Stimulated activated CD4-positive, alpha-beta T cell treated with anti-CD3 and anti-CD28 coated beads, Interleukin-15, amount 100 ng/mL, for 24 hours (primary cell): ENCODE measurements at places on chromosomes 6 and 20.

DNA sequence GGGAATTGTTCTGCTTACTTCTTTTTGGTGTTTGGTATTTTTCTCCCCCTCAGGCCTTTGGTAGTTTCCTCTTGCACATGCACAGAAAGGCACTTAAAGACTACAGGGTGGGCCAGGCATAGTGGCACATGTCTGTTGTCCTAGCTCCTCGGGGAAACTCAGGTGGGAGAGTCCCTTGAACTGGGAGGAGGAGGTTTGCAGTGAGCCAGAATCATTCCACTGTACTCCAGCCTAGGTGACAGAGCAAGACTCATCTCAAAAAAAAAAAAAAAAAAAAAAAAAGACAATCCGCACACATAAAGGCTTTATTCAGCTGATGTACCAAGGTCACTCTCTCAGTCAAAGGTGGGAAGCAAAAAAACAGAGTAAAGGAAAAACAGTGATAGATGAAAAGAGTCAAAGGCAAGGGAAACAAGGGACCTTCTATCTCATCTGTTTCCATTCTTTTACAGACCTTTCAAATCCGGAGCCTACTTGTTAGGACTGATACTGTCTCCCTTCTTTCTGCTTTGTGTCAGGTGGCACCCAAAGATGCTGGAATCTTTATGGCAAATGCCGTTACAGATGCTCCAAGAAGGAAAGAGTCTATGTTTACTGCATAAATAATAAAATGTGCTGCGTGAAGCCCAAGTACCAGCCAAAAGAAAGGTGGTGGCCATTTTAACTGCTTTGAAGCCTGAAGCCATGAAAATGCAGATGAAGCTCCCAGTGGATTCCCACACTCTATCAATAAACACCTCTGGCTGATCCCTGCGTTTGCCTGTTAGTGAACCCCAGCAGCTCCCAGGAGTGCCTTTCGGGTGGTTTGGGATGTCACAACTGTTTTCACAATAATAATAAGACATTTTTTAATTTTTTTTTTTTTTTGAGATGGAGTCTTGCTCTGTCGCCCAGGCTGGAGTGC, 9.3 kb downstream of the DEFB123 start:
- DNase-seq: no peak

DNA sequence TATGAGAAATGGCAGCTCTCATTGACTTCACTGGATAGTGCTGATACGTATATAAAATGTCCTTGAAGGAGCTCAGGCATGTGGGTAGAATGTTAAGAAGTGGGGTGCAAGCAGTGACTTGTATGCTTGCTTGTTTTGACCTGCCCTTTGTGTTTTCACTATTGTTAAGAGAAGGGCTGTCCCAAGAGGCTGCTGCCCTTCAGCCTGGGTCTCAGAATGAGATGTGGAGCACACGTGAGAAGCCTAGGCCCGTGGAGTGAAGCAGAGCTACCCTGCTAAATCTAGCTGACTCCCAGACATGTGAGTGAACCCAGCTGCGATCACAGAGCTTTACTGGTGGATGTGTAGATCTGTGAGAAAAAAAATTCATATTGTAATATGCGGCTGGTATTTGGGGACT, 305.3 kb upstream of the RGS17 start:
- DNase-seq: no peak

DNA sequence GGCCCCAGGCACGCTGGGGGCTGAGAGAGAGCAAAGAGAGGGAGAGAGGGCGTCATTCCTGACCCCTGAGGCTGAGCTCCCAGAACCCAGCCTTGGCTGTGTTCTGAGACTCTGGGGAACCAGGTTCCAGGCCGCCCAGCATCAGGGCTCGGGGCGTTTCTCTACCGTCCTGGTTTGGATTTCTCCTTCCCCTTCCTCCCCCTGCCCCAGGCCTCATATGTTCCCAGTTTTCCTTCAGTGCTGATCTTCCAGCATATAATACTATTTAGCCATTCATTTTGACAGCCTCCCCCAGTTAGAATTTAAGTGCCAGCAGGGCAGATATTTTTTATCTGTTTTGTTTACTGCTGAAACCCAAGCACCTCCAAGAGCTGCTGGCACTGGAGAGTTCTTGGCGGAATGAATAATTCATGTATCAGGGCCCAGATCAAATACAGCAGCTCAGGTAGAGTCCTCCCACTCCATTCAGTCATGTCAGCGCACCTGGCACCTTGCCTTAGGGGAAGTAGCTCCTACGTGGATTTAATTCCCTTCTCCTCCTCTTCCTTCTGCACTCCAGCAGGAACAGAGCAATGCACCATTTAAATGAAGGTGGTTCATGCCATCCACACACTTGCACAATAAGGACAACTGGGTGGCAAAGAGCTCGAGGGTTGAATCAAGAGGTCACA, 23.4 kb upstream of the FRMD1 start:
- no peak for DNase-seq

GRCh38 chr6:150070236-150070818, 1.4 kb upstream of the ULBP3 start:
- DNase-seq: no peak

DNA sequence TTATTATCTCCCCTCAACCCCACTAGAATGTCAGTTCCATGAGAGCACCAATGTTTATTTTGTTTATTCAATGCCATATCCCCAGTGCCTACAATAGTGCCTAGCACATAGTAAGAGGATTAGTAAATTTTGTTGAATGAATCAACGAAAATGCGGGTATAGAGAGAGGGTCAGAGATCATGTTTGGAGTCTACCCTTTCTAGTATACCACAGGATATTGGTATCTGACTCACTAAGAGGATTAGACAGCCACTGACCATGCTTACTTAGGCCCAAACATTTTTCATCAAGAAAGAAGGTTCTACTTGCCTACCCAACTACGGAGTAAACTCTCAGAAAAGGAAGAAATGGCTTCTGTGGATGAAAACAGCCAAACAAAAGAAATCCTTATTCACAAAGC, 356.8 kb downstream of the BTBD9 start:
- no peak for DNase-seq
